GM12864 (cell line): ENCODE measurements at places on chromosomes 2 and 18.

GRCh38 chr2:221285148-221285547 lies 287.0 kb downstream of the EPHA4 start:
- DNase-seq: no peak

- DNase-seq: no peak
These were observed 33.7 kb upstream of the APCDD1 start for GRCh38 chr18:10420561-10421352.

GRCh38 chr2:16890081-16890480 lies 224.4 kb upstream of the CYRIA start:
- no peak for DNase-seq

GRCh38 chr2:203629699-203630098 lies 76.7 kb upstream of the CD28 start:
- no peak for DNase-seq

DNA sequence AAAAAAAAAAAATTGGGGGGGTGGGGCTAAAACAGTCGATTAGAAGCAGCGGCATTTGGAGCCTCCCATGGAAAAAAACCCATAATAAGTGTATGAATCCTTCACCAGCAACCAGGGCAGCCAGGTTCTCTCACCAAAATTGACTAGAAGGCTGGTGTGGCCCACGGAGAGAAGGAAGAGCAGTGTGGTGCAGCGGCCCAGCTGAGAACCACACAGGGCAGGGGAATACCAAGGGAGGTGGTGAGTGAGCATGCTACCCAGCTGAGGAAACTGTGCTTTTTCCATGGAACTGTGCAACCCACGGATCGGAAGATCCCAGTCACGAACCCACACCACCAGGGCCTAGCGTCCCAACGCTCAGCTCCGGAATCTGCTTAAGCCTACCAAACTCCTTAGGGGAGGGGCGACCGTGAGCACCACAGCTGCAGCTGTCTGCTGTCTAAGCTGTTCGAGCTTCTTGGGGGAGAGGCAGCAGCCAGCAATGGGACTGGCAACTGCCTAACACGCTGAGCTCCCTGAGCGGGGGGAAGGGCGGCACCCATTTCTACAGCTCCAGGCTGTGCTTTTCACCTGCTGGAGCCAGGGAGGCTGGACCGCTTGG lies 1037.2 kb upstream of the ACVR2A start:
- no peak for DNase-seq

DNA sequence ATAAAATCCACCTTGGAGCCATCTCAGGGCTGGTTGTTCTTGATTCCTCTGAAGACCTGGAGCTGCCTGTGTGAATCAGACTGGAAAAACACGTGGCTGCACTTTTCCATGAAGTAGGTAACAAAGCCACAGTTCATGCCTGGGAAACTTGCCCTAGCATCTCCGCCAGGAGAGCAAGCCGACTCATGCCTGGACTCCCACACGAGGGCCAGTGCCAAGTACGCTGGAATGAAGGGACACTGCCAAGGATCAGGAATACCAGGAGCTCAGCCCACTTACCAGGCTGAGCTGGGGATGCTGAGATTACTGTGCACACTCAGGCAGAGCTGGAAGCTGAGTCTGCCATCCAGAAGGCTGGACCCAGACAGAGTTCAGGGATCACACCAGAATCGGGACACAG lies 10.9 kb upstream of the FHL2 start:
- DNase-seq: no peak

DNA sequence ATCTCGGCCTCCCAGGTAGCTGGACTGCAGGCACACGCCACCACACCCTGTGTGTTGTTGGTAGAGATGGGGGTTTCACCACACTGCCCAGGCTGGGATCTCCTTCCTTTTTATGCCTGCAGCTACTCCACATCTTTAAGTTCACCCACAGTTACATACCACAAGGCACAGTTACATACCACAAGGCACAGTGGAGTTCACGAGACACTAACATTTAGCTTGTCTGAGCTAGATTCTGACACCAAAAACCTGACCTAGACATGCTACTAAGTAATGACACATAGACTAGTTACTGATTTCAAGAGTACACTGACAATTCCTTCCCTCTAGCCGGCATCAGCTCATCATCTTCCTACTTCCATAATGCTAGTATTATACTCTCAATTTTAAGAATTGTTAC lies 4.3 kb downstream of the POLR2D start:
- no peak for DNase-seq

- DNase-seq: no peak
These were observed 224.8 kb downstream of the NUP35 start for GRCh38 chr2:183349091-183349490.
